ENCODE measurements at places on chromosomes 3 and 15. TPM values are rescaled to one million over a fixed set of nuclear protein-coding genes. Genes with fewer than 3 reads are reported as not detected.

GABRA5 gene
- total RNA-seq, result not detected

IL5RA gene
- total RNA-seq, result not detected

ARHGEF26 gene
- 6.3 TPM for total RNA-seq

TGM5 gene
- total RNA-seq, result 0.22 TPM

MKRN3 gene
- total RNA-seq, result 5.2 TPM

SNAP23 gene
- 136 TPM for total RNA-seq

GOLGA8S gene
- not detected for total RNA-seq

CYP1A2 gene
- not detected for total RNA-seq

HGD gene
- 265 TPM for total RNA-seq

CCR9 gene
- not detected for total RNA-seq

SCN5A gene
- total RNA-seq, result not detected

SCN11A gene
- total RNA-seq, result not detected

HESX1 gene
- 0.97 TPM for total RNA-seq

EFCAB12 gene
- 0.11 TPM for total RNA-seq
